Prostate gland (tissue), 2 donors: ENCODE measurements at places on chromosomes 5 and 9. TPM values are rescaled to one million over a fixed set of nuclear protein-coding genes. Genes with fewer than 3 reads are reported as not detected.

The EQTN gene
- not detected for total RNA-seq

The SMC2 gene
- 11.0 TPM for total RNA-seq

The PTGES gene
- 3.9 TPM for total RNA-seq

The IL4 gene
- not detected for total RNA-seq

The RABEPK gene
- 14.2 TPM for total RNA-seq

The AHRR gene
- 17.7 TPM for total RNA-seq

The SPINK4 gene
- not detected for total RNA-seq

The GPR21 gene
- total RNA-seq, result not detected

The PCDHA2 gene
- not detected for total RNA-seq

The PLAC8L1 gene
- not detected for total RNA-seq

The SLC6A7 gene
- total RNA-seq, result not detected

The RNF183 gene
- total RNA-seq, result not detected

The LECT2 gene
- total RNA-seq, result not detected

The IL33 gene
- 11.6 TPM for total RNA-seq

The C9orf153 gene
- total RNA-seq, result not detected

The PCDHB10 gene
- 0.96 TPM for total RNA-seq

The LMBRD2 gene
- 15.7 TPM for total RNA-seq

The SPINK5 gene
- 2.6 TPM for total RNA-seq

The NREP gene
- total RNA-seq, result 28.2 TPM

The SV2C gene
- total RNA-seq, result 0.96 TPM

The SHISAL2B gene
- total RNA-seq, result not detected

The ADAMTSL1 gene
- 18.1 TPM for total RNA-seq

The FIBCD1 gene
- total RNA-seq, result 13.2 TPM

The BHMT gene
- 3.1 TPM for total RNA-seq

The GFI1B gene
- total RNA-seq, result 0.85 TPM

The BRINP1 gene
- total RNA-seq, result 8.8 TPM

The PCDHGA1 gene
- total RNA-seq, result 0.64 TPM

The SPINK13 gene
- total RNA-seq, result not detected
